Chondrocyte (in vitro differentiated cells): ENCODE measurements at places on chromosomes 1 and 21. TPM values are rescaled to one million over a fixed set of nuclear protein-coding genes. Genes with fewer than 3 reads are reported as not detected.

PTGER3 gene
- total RNA-seq: 2.0 to 7.9 TPM (median 2.5 TPM) in 3 replicates

PLA2G2A gene
- not detected in 3 replicates for total RNA-seq

- no peak for DNase-seq
- H3K4me1 ChIP-seq: peaks cover 56% of the 10 kb centered on the region
- no peaks in the 10 kb centered on the region for H3K27me3 ChIP-seq
- H3K36me3 ChIP-seq: peaks cover 3% of the 10 kb centered on the region
- H3K4me3 ChIP-seq: no peak overlapping the region
Measured at GRCh38 chr1:93675271-93675670, 6.4 kb downstream of the BCAR3 start.

DNA sequence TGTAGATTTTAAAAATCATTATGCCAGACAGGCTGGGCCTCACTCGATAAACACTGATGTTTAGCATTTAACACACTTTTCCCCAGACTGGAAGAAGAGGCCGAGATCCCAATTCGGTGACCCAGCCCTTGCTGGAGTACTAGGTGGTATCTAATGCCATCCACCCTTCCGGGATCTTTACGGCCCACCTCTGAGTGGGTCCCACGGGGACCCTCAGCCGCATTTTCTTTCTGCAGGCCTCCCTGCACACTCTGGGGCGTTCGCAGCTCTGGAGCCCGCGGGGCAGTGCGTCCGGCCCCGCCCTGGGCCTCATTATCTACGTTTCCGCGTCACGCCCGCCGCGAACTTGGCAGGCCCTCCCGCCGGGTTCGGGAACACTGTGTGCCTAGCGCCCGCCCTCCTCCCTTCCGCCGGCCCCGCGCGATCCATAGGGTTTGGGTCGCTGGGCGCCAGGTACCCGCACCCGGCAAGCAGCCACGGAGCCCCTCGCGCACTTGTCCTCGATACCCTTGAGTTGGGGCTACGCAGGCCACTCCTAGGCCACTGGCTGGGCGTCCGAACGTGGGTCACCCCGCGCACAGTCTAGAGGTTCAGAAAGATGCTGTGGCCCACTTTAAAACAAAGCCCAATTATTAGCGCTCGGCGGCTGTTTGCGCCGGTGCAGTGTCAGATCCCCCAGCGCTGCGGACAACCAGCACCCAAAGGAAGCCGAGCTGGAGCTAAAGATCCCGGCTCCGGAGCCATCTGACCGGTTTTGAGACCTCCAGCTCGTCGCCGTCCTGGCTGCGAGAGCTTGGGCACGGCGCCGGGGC is 950 bp upstream of the EVA1C start:
- no peaks in the 10 kb centered on the region for H3K36me3 ChIP-seq
- DNase-seq: no peak
- peaks cover 12% of the 10 kb centered on the region for H3K27me3 ChIP-seq
- no peak overlapping the region for H3K27ac ChIP-seq
- peak overlapping the region; percentile 84 for H3K4me3 ChIP-seq

GRCh38 chr1:160346958-160347357 is 3.8 kb downstream of the NCSTN start:
- no peak for DNase-seq
- no peak overlapping the region for H3K4me3 ChIP-seq
- no peaks in the 10 kb centered on the region for H3K27me3 ChIP-seq
- peaks cover 11% of the 10 kb centered on the region for H3K4me1 ChIP-seq

DNA sequence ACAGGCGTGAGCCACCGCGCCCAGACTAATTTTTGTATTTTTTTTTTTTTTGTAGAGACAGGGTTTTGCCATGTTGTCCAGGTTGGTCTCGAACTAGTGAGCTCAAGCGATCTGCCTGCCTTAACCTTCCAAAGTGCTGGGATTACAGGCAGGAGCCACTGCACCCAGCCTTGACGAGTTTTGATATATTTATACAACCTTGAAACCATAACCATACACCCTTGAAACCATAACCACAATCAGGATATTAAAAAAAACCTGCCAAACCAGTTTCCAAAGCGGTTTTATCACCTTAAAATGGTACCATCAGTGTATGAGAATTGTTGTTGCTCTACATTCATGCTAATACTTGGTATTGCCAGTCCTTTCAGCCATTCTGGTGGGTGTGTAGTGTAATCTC is 3.7 kb upstream of the PHACTR4 start:
- H3K36me3 ChIP-seq: no peaks in the 10 kb centered on the region
- H3K27ac ChIP-seq: no peak overlapping the region
- H3K27me3 ChIP-seq: no peaks in the 10 kb centered on the region
- H3K4me3 ChIP-seq: no peak overlapping the region
- no peak for DNase-seq
- H3K4me1 ChIP-seq: peaks cover 11% of the 10 kb centered on the region

- H3K27me3 ChIP-seq: no peaks in the 10 kb centered on the region
- H3K4me1 ChIP-seq: peaks cover 10% of the 10 kb centered on the region
- DNase-seq: peak; percentile 71
- H3K27ac ChIP-seq: no peak overlapping the region
- H3K36me3 ChIP-seq: peaks cover 6% of the 10 kb centered on the region
Measured at GRCh38 chr1:10625554-10625953, 150.8 kb downstream of the PEX14 start.

GRCh38 chr1:202067188-202067974 is 55.3 kb upstream of the GPR37L1 start:
- H3K4me1 ChIP-seq: no peaks in the 10 kb centered on the region
- no peak overlapping the region for H3K27ac ChIP-seq
- no peak for DNase-seq
- H3K36me3 ChIP-seq: no peaks in the 10 kb centered on the region
- H3K4me3 ChIP-seq: no peak overlapping the region
- H3K27me3 ChIP-seq: no peaks in the 10 kb centered on the region

- peaks cover 26% of the 10 kb centered on the region for H3K36me3 ChIP-seq
- peaks cover 5% of the 10 kb centered on the region for H3K4me1 ChIP-seq
- no peak for DNase-seq
- H3K27ac ChIP-seq: peak overlapping the region; percentile 76
Measured at GRCh38 chr1:7975212-7975865, 13.8 kb downstream of the PARK7 start.

DNA sequence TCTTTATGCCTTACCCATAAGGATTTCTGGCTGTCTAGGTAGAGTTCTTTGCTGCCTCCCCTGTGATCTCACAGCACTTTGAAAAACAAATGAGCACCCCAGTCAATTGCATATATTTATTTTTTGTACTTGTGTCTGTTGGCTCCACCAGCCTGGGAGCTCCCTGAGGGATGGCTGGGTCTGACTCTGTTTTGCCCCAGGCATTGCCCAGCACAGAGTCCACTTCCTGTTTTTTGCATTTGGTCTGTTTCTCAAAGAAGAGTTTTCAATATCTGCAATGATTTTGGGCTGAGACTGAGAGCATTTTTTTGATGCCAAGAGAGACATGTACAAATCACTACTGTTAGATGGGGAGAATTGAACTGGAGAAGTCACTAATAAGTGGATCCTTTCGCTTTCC is 125.0 kb downstream of the FOXD2 start:
- peaks cover 19% of the 10 kb centered on the region for H3K4me1 ChIP-seq
- no peak overlapping the region for H3K27ac ChIP-seq
- no peak overlapping the region for H3K4me3 ChIP-seq
- DNase-seq: no peak
- H3K36me3 ChIP-seq: peaks cover 1% of the 10 kb centered on the region

DNA sequence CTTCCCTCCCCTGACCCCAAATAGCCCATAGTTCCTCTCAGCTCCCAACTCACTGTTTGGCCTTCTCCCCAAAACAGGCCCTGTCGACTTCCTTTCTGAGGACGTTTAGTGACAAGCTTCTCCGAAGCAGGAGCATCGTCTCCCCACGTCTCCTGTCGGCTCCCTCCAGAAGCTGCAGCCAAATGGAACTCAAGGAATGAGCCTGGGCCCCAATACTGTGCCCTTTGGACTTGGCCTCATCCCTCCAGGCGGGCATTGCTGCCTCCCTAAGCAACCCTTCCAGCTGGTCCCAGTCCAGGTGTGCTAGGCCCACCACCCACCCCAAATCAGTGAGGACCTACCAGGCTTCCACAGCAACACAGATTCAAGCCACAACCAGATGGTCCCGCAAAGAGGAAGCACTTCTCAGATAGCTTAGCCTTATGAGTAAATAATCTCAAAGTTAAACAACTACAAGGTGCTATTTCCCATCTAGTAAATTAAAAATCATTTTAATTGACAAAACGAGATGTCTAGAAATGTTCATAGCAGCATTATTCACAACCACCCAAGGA is 33.0 kb downstream of the ACOT7 start:
- H3K27ac ChIP-seq: peak overlapping the region; percentile 17
- DNase-seq: no peak
- no peaks in the 10 kb centered on the region for H3K36me3 ChIP-seq
- no peaks in the 10 kb centered on the region for H3K27me3 ChIP-seq
- H3K4me1 ChIP-seq: peaks cover 21% of the 10 kb centered on the region
- H3K4me3 ChIP-seq: no peak overlapping the region

GRCh38 chr1:63317817-63318152 is 4.6 kb upstream of the FOXD3 start:
- DNase-seq: no peak
- no peak overlapping the region for H3K27ac ChIP-seq
- peaks cover 21% of the 10 kb centered on the region for H3K4me1 ChIP-seq
- H3K27me3 ChIP-seq: peaks cover 75% of the 10 kb centered on the region
